ENCODE measurements at places on chromosomes 7 and 10.

- no peak for DNase-seq
- no peaks in the 10 kb centered on the region for H3K36me3 ChIP-seq
- no peaks in the 10 kb centered on the region for H3K27me3 ChIP-seq
- no peak overlapping the region for H3K4me3 ChIP-seq
- no peak overlapping the region for H3K27ac ChIP-seq
Observed at GRCh38 chr10:88181902-88182600, 318.6 kb downstream of the PTEN start.

DNA sequence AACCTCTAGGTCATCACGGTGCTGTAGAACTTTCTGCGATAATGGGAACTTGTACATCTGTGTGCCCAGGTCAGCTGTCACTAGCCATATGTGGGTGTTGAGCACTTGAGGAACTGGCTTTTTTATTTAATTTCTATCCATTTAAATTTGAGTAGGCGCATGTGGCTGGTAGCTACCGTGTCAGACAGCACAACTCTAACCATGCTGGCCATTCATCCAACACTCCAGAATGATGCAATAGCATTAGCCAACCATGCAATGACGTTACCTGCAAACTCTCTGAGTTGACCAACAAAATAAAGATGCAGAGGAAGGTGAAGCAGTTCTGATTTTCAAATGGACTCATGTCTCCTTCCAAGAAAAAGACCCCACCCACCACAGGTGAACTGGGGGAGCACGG lies 24.4 kb upstream of the CHST15 start:
- no peak overlapping the region for H3K4me3 ChIP-seq
- no peaks in the 10 kb centered on the region for H3K27me3 ChIP-seq
- H3K27ac ChIP-seq: no peak overlapping the region
- no peaks in the 10 kb centered on the region for H3K36me3 ChIP-seq
- DNase-seq: peak; percentile 79
- H3K4me1 ChIP-seq: no peaks in the 10 kb centered on the region

DNA sequence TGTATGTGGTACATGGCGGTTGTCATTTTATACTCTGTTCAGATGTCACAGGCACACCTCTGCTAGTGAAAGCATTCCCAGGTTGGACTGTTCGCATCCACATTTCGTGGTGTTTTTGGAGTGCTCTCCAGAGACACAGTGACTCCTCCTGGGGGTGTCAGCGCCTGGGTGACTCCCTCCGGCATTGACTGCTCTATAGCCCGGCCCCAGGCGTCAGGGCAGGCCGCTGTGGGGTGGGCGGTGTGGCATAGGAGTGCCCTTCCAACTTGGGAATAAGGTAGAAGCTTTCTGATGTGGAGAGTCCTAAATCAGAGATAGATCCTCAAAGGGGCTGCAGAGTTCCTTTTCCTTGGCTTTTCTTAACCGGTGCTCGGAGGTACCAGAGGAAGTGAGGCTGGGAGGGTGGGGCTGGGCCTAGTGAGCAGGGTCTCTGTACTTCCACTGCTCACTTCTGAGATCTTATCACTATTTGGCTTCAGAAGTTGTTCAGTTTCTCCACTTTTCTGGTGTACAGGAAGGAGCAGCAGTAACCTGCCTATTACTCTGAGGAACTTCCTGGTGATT lies 32.3 kb downstream of the CCNY start:
- no peaks in the 10 kb centered on the region for H3K27me3 ChIP-seq
- H3K36me3 ChIP-seq: no peaks in the 10 kb centered on the region
- no peak overlapping the region for H3K4me3 ChIP-seq

- H3K27me3 ChIP-seq: no peaks in the 10 kb centered on the region
- no peak overlapping the region for H3K27ac ChIP-seq
- no peak for DNase-seq
- no peak overlapping the region for H3K4me3 ChIP-seq
- peaks cover 3% of the 10 kb centered on the region for H3K4me1 ChIP-seq
Observed at GRCh38 chr10:28403090-28403489, 100.2 kb upstream of the MPP7 start.

GRCh38 chr10:79052291-79053080 lies 16.3 kb upstream of the ZMIZ1 start:
- no peaks in the 10 kb centered on the region for H3K36me3 ChIP-seq
- no peak overlapping the region for H3K27ac ChIP-seq
- no peak overlapping the region for H3K4me3 ChIP-seq
- H3K4me1 ChIP-seq: peaks cover 6% of the 10 kb centered on the region
- H3K27me3 ChIP-seq: no peaks in the 10 kb centered on the region

GRCh38 chr7:144384555-144385245 lies 18.8 kb downstream of the NOBOX start:
- peaks cover 14% of the 10 kb centered on the region for H3K4me1 ChIP-seq
- no peak overlapping the region for H3K4me3 ChIP-seq
- peak overlapping the region; percentile 64 for H3K27ac ChIP-seq
- peaks cover 12% of the 10 kb centered on the region for H3K36me3 ChIP-seq

DNA sequence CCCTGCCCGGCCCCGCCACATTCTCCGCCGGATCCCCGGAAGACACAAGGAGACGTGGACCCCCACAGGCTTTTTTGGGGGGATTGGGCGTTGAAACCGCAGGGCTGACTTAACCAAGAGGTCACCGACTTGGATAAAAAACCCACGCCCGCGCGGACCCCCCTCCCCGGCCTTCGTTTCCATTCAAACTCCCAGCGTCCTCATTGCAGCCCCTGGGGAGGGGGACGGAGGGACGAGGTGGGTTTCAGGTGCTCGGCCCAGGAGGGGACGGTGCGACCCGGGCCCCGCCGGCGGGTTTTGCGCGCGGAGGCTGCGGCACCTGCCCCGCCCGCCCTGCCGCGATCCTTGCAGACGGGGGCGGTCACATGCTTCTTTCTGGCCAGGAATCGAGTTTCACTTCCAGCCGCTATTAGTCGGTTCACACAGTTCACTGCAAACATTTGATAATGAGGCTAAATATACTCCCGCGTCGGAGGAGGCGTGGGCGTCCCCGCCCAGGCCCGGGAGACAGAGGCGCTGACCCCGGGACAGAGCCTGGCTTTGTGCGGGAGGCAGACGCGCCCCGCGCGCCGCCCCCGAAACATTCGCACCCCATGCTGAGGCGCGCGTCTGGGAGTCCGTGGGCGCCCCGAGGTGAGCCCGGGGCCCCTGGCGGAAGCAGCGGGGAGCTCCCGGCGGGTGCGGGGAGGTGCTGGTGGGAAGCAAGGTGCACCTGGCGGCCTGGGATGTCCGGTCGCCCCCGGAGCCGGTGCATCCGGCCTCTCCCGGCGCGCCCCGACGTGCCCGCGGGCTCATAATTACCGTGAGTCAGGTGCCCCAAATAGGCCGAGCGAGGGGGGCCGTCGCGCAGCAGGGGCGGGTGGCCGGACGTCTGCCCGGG lies 2.7 kb upstream of the PDGFA start:
- no peaks in the 10 kb centered on the region for H3K36me3 ChIP-seq

GRCh38 chr10:119302591-119303253 lies 95.4 kb downstream of the GRK5 start:
- H3K27me3 ChIP-seq: no peaks in the 10 kb centered on the region
- H3K27ac ChIP-seq: no peak overlapping the region
- no peak overlapping the region for H3K4me3 ChIP-seq
